ENCODE measurements at places on chromosomes 12 and 14.

DNA sequence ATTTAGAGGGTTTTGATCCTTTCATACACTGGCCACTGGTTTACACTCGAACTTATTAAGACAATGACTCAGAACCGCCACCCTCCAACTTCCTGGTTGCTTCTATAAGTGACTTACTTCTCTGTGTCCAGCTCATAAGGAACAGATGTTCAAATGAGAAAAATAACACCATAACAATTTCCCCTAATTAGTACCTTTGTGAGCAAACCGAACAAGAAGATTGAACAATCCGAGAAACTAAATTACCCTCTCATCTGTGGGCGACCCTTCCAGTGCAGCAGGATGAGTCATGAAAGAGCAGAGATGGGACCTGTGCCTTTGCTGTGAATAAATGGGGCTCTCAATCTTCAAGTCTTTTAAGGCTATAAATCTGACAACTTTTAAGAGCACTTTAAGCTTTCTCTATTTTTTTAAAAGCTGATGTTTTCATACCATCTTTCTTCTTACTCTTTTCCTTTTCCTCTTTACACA lies 146.8 kb upstream of the RASSF8 start:
- DNase-seq: no peak

DNA sequence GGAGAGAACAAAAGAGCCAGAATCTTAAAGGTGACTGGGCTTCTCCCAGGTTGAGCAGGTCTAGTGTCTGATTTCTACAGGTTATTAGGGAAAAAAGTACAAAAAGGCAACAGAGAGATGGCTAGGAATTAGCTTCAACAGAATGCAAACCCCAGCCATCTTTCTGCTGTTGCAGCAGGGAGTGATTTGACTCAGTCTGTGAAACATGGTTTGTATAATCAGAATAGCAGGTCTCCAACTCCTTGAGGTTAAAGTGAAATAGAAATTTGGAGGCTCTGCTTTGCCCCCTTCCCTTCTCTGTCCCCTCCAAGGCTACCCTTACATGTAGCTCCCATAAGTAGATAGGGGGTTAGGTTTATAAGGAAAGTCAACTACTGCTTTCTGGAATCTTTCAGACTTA lies 105.8 kb downstream of the AKAP6 start:
- DNase-seq: no peak

DNA sequence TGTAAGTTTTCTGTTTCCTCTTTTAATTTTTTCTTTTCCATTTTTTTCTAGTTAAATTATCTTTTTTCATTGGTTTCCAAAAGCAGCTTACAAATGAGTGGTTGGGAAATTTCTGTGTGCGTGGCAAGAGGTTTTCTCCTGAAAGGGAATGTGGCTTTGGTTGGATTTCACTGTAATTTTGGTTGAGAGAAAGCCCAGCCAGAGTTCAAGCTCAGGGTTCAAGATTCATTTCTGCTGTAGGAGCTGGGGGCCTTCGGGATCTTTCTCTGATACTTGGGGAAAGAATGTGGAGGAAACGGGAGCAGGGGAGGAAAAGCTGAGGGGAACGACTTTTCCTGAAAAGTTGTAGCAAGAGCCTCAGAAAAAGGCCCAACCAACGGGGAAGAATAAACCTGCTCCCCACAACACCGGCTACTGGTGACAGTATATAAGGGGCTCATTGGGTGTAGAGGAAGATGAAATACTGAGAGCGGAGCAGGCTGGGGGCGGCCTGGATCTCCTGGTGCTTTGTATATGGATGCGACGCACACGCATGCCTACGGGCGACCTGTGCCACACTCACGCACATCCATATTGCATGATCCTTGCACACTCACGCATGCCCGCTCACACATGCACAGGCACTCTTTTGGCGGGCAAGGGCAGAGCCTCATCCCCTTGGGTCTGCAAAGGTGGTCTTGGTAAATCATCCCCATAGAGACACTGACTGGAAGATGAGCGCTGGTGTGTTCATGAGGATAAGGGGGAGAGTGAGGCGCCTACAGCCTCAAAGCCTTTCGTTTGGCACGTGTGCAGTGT lies 1.9 kb downstream of the HOXC10 start:
- no peak for DNase-seq

DNA sequence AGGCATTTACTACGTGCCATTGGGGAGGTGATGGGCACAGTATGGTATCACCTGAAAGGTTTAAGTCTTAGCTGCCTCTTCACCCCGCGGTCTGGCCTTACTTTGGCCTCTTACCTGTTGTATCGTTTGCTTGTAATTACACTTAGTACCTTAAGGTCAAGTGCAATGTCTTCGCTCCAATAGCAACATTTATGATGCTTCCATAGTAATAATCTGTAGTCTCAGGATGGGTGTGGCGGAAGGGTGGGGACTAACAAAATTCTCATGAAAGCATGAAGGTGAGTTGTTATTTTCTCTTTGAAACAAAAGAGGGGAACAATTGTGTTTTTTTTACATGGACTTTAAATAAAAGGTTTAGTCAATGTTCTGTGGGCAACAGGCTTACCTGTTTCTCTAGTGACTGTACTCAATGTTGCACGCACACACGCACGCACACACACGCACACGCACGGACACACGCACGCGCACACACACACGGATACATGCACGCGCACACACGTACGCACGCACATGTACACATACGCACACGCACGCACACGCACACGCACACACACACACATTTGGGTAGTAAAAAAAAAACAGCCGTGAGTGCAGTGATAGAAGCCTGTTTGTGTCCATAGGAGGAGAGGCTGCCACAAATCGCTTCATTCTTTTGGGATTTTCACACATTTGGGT lies 91.4 kb downstream of the DNAH10 start:
- no peak for DNase-seq

- DNase-seq: no peak
Measured at GRCh38 chr14:22488522-22489243, 100.3 kb downstream of the DAD1 start.

DNA sequence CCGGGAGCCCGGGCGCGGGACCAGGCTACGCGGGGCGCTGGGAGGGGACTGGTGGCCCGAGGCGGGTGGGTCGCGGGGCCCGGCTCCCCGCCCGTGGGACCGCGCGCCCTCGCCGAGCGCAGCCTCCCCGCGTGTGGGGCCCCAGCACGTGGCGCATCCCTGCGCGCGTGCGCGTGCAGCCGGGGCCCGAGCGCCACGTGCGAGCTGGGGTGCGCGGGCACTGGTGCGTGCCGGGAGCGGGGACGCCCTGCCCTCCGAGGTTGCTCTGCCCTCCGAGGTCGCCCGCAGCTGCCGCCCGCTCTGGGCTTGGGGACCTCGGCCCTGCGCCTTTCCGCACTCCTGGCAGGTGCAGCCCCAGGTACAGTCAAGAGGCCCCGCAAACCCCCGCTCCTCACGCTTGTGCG lies 365 bp upstream of the CCDC88C start:
- peak; percentile 59 for DNase-seq
